ENCODE measurements at places on chromosomes 6 and 20.

DNA sequence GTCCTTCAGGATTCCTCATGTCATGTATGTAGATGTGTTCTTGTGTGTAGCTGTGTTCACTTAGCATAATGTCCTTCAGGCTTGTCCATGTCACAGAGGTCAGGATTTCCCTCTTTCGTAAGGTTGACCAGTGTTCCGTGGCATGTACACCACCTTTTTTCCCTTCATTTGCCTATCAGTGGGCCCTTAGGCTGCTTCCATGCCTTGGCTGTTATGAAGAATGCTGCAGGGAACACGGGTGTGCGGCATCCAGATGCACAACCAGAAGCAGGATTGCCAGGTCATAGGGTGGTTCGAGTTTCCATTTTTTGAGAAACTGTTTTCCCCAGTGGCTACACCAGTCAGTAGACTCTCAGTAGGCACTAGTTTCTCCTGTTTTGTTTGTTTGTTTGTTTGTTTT, 29.2 kb downstream of the SYNDIG1 start:
- DNase-seq: no peak

DNA sequence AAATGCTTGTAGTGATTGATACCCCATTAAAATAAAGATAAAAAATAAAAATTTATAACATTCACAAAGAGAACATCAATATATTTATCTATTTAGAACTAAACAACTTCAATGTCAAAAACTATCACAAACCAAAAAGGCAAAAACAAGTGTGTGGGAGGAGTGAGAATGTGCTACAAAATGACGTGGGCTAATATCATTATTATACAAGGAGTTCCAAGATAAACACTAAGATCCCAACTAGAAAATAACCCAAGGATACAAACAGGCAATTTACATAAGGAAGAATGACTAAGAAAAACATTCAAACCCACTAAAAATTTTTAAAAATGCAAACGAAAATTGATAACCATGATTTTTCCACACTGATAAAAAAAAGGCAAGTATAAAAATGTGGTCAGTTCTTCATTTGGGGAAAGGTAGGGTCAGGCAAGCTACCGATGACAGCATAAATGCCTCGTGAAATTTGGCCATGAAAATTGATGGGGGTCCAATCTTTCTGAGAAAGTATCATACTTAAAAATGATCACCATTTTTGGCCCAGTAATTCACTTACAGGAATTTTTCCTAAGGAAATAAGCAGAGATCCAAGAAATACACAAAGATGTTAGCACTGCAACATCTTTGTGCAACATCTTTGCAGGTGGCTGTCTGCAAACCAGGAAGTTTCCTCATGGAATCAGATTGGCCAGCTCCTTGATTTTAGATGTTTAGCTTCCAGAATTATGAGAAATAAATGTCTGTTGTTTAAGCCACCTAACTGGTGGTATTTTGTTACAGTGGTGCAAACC, 140.2 kb downstream of the TMEM200A start:
- DNase-seq: no peak

GRCh38 chr6:6884193-6884627, 223.6 kb upstream of the RREB1 start:
- DNase-seq: no peak

DNA sequence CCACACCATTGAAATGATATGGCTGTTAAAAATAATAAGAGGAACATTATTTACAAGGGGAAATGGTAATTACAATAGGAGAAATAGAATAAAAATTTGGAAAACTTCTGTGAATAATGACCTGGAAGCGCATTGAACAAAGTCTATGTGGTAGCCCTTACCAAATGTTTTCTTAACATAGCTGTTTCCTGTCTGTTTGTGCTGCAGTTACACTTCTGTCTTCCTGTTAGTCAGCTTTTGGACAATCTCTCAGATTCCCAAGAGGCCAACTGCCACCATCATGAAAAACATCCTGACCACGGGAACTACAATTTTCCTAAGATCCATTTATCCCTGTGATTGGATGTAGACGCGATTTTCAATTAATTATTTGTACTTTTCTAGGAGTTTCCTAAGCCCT, 754.4 kb upstream of the MARCKS start:
- no peak for DNase-seq

DNA sequence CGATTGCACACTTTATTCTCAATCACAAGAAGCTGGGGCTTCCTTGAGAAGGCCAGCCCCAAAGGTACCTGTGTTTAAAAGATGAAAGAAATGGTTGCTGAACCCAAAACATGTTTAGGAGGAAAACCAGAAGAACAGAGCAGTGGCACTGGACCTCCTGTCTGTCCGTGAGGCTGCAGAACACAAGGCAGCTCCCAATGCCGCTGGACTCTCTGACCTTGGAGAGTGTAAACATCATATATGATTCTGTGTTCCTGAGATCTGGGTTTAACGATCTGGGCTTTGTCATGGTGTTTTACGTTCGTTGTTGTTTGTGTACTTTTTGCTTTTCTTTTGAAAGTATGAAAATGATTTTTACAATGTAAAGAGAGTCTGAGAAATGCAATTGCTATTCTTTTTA, 106.1 kb downstream of the SLC22A3 start:
- no peak for DNase-seq

DNA sequence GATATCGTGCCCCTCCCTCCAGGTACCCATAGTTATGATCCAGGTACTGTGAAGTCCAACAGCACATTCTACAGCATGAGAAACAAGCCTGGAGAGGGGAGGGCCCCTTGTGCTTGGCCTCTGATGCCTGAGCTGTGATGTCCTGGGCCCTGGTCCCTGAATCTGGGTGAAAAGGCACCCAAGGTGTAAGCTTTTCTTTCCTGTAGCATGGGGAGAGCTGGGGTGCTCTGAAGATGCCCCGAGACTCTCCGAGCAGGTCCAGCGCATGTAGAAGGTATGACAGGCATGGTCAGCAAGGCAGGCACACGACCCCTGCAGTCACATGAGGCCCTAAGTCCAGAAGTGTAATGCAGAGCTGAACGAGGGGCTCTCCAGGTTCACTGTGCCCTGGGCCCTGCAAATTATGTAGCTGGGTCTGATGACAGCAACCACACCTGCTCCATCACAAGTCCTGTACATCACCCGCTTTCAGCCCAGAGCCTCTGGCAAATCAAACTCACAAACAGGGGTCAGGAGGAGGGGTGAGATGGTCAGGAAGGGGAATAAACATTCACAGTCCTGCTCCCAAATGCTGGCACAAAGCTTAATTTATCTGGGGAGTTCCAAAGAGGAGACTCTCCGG, 1.8 kb upstream of the CTSZ start:
- DNase-seq: no peak

- DNase-seq: peak; percentile 35
Observed at GRCh38 chr20:50628332-50628731, 63.0 kb downstream of the RIPOR3 start.

GRCh38 chr6:55011034-55011433, 163.3 kb upstream of the HCRTR2 start:
- DNase-seq: no peak

DNA sequence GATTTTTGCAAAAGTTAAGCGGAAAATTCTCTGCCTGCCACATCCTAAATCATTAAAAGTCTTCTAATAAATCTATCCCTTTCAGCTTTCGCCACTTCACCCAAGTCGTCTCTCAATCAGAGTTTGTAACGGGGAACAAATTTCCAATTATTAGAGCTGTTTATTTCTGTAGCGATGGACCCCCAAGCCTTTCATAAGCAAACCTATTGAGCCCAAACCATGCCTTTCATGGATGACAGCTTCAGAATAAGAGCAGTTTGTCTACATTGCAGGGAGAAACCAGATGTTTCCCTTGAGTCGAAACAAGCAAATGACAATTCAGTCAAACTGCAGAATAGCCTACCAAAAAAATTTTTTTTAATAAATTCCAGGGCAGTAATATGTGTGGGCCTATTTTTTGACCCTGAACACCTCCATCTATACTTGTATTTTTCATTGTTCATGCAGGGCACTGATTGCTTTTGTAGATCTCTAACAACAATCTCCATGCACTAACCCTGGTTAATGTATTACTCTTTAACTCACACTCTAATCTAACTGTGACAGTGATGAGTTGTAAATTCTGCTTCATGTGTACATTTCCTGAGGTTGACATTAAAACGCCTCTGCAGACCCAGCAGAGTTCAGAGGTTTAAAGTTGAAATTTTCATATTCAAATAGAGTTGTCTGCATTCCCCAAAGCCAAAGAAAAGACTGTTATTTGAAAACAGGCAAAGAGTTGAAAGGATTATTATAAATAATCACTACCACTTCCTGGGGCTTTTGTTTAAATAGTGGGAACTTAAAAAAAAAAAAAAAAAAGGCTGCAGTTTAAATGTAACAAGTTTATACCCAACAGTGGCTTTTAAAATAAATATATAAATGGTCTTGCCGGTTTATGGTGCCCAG, 64.5 kb downstream of the ATP9A start:
- DNase-seq: no peak

DNA sequence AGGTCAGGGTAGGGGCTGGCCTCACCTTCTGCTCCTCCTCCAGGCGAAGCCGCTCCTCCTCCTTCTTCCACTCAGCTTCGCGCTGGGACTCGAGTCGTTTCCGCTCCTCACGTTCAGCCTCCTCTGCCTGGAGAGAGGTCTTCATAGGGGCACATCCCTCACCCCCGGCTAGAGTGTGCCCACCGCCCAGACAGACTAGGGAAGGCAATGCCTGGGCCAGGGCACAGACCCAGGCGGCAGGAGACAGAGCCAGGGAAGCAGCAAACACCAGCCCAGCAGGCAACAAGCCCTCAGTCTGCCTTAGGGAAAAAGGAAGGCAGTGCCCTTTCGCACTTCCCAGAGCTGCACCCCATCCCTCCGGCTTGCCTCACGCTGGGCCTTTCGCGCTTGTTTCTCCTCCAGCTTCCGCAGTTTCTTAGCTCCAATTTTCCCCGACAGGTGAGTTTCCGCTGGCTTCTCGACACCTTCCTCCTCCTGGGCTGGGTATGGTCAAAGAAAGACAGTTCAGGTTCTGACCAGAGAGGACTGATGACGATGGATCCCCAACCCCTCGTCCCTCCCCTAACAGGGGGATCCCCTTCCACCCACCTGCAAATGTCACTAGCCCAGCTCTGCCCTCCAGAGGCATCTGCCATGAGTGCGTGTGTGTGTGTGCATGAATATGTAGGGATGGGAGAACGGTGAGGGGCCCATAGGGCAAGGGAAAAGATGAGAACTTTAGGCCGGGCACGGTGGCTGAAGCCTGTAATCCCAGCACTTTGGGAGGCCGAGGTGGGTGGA, 4.3 kb downstream of the DDRGK1 start:
- no peak for DNase-seq

GRCh38 chr6:11653028-11653583, 115.6 kb downstream of the TMEM170B start:
- DNase-seq: no peak

DNA sequence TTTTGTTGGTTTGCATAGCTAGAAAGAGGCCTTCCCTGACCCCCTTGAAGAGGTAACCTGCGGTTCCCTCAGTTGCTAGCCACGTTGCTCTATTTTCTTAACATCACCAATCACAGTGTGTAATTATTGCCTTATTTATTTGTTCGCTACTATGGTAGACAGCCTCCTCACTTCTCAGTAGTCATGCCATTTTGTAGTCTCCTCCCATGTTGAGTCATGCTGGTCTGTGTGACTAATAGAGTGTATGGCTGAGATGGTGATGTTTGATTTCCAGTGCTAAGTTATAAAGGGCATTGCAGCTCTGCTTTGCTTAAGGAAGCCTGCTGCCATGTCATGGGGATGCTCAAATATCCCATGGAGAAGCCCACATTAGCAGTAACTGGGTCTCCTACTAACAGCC, 236.6 kb upstream of the CHD6 start:
- no peak for DNase-seq

DNA sequence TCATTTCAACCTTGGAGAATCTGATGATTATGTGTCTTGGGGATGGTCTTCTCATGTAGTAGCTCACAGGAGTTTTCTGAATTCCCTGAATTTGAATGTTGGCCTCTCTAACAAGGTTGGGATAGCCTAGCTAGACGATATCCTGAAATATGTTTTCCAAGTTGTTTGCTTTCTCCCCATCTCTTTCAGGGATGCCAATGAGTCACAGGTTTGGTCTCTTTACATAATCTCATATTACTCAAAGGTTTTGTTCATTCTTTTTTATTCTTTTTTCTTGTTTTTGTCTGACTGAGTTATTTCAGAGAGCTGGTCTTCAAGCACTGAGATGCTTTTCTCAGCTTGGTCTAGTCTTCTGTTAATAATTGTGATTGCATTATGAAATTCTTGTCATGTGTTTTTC, 42.7 kb upstream of the COL9A1 start:
- no peak for DNase-seq

DNA sequence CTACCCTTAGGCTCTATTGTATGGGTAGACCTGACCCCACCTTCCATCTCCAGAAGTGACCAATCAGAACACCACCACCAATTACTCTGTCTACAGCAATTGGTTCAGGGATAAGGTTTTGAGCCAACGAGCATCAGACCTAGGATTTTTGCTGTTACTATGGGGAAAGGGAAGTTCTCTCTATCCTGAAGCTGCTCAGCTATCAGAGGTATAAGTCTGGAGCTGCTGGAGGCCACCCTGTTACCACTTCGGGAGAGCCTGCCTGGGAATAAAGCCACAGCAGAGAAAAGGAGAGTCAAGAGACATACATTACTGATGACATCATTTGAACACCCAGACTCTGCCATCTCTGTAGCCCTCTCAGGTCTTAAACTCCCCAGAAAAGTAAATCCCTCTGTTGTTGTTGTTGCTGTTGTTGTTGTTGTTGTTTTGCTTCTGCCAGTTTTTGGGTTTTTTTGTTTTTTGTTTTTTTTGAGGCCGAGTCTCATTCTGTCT, 94.5 kb downstream of the PREX1 start:
- DNase-seq: no peak

- no peak for DNase-seq
Observed at GRCh38 chr6:89475101-89475500, 42.1 kb downstream of the ANKRD6 start.

GRCh38 chr20:5745416-5746030, 4.7 kb upstream of the SHLD1 start:
- DNase-seq: no peak

DNA sequence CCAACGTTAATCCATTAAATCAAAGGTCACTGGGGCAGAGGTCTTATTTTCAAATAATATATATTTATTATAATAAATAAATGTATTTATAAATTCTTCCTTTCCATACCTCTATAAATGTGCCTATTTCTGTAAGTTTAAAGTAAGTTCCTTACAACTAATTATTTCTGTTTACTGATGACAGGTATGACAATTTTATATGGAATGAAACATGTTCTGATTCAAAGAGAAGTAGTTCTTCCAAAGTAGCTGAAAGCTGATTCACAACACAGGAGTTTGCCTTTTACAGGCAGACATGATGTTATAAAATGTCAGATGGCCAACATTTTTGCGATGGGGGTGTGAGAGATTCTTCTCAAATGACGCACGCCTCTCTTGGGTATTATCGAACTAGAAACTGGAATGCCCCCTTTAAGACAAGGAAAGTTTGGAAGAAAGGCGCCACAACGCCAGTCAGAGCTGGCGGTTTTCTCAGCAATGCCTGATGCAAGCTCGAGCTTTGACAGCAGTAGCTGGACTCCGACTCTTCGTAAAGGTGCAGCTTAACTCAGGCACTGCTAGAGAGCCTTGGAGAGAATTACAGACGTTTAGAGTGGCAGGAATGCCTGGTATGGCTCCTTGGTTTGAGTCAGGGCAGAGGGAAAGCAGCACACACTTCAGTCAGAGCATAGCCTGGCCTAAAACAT, 92.1 kb downstream of the FOXC1 start:
- no peak for DNase-seq

- DNase-seq: no peak
Observed at GRCh38 chr6:100103194-100103593, 109.2 kb upstream of the MCHR2 start.

All from NCI-H510A treated with DMSO at 0.1 percent for 48 hours (cell line).